ENCODE measurements at places on chromosomes 7 and 10.

DNA sequence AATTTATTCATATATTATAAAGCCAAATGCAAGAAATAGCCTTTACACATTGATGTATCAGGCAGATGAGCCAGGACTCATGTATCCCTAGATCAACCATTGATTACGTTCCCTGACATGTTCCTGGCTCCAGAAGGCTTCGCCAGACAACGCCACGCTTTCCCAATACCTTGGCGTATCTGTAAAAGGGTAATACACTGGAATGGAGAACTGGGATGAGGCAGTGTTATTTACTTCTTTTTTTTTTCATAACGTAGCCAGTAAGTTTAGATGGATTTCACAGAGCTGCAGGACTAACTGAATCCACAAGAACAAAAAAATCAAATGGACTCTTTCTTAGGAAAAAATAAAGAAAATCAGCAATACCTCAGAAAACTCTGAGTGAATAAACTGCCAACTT, 588.1 kb upstream of the SEMA3D start:
- no peak for DNase-seq

DNA sequence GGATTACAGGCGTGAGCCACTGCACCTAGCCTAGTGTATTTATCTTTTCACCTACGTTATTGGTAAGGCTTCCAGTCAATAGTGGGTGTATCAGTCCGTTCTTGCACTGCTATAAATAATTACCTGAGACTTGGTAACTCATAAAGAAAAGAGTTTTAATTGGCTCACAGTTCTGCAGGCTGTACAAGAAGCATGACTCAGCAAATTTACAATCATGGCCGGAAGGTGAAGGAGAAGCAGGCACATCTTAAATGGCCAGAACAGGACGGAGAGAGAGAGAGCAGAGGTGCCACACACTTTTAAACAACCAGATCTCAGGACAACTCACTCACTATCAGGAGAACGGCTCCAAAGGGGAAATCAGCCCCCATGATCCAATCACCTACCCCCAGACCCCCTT, 873.3 kb upstream of the AUTS2 start:
- no peak for DNase-seq

DNA sequence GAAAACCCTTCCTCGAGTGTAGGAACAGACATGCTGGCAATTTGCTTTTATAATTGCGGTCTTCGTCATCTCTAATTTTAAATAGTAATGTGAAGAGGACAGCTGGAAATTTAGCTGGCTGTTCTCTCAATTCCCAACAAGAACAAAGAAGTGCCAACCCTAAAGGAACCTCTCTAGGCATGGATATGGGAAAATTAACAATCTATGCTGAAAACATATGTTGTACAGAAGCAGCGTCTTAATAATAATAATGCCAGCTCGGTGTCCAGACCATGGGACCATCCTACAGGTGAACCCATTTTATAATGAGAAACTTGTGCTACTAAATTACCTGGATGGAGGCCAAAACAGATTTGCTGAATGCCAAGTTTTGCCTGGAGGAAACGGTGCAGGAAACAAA, 641.4 kb upstream of the MGMT start:
- no peak for DNase-seq

DNA sequence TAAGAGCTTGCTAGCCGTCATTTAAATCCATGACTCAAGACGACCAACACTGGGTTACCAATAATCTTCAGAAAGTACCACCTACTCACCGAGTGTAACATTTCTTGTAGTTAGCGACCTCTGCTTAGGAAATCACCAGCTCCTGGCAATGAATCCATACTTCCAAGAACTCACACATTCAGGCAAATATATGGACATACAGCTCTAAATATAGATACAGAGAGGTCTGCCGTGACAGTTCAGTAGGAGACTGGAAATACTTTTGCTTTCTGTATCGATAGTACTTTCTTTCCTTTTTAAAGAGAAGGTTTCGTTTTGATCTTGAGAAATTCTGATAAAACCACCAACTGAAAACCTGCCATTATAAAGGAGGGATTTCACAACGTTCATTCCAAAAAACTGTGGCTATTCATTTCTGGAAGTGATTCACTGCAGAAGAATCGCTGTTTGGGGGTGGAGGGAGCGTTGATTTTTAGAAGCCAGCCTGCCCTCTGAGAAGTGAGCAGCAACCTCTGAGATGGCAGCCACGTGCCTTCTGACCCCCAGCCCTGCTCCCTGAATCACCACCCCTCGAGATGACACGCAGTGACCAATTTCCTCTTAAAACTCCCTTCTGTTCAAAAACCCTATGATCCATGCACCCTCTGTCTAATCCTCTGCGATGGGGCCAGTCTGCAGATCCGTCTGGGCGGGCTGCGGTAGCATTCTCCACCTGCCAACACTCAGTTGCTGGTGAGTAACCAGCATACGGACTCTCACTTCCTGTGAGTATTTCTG, 179.0 kb upstream of the KLF14 start:
- DNase-seq: peak; percentile 52

DNA sequence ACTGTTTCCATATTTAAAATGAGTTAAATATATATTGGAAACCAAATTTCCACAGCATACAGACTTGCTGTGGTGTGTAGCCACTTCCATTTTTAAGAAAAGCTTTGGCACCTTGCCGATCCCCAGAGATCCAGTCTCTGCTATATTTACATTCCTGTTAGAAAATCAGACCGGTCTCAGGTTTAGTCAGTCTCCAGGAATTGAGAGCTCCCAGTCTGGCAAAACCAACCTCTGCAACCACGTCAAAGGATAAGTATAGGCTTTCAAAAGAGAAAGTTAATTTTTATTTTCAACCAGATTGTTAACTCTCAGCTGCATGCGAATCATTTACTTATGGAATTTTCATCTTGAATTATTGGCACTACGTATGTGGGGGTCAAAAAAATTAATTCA, 28.2 kb downstream of the PUS7 start:
- DNase-seq: no peak

GRCh38 chr7:39589323-39590111, 23.3 kb downstream of the YAE1 start:
- DNase-seq: no peak

DNA sequence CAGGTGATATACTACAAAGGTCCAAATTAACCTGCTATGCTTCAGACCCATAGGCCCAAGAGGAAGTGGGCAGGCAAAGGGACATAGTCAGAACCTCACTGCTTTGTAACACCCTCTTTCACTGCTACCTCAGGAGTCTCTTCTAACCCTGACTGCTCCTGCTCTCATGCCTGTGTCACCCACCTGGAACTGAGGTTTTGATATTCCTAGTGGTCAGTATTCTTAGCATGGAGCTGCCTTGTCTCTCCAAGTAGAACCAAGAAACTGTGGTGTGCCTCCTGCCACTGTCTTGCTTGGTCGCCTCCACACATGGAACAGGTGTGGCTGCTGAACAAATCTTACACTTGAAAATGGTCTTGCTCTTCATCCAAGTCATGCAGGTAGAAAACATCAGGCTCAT, 677.5 kb downstream of the XPNPEP1 start:
- DNase-seq: no peak

- DNase-seq: no peak
These were observed 48.6 kb downstream of the NCAPG2 start for GRCh38 chr7:158655931-158656441.

DNA sequence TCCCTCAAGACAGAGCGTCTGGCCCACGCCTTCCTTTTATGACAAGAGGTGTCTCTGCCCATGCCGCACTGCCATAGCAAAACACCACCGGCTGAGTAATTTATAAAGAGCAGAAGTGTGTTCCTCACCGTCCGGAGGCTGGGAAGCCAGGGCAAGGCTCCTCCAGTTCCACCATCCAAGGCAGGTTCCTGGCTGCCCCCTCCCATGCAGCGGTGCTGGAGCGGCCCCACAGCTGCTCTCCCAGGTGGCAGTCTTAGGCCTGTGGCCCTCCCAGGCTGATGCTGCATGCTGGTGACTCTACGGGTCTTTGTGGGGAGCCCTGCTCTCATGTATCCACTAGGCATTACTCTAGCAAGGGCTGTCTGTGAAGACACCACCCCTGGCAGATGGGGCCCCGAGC, 113.1 kb downstream of the TCERG1L start:
- no peak for DNase-seq

GRCh38 chr7:47034180-47034579, 547.7 kb downstream of the TNS3 start:
- no peak for DNase-seq

GRCh38 chr7:157488281-157488680, 151.5 kb downstream of the DNAJB6 start:
- DNase-seq: no peak

- no peak for DNase-seq
These were observed 68.4 kb upstream of the PALS2 start for GRCh38 chr7:24504836-24505235.

DNA sequence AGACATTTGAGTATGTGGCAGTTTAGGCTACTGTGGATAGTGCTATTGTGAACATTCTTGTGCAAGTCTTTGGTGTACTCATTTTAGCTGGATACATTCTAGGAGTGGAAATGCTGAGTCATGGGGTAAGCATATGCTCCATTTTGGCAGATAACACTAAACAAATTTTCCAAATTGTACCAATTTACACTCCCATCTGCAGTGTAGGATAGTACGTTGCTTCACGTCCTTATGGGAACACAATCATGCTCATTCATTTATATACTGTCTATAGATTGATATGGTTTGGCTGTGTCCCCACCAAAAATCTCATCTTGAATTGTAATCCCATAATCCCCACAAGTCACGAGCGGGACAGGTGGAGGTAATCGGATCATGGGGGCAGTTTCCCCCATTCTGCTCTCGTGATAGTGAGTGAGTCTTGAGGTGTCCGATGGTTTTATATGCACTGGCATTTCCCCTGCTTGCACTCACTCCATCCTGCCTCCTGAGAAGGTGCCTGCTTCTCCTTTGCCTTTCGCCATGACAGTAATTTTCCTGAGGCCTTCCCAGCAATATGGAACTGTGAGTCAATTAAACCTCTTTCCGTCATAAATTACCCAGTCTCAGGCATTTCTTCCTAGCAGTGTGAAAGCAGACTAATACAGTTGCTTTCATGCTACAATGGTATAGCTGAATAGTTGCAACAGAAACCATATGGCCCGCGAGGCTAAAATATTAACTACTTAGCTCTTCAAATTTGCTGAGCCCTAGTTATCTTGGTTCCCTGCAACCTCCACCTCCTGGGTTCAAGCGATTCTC, 25.6 kb downstream of the RNF216 start:
- DNase-seq: no peak

GRCh38 chr7:123749537-123749857, 694 bp upstream of the WASL start:
- DNase-seq: no peak

GRCh38 chr10:78471723-78472550, 438.3 kb downstream of the RPS24 start:
- no peak for DNase-seq

- DNase-seq: no peak
These were observed 90.1 kb downstream of the NPSR1 start for GRCh38 chr7:34747867-34748727.

- peak; percentile 12 for DNase-seq
These were observed 228.1 kb upstream of the PFKP start for GRCh38 chr10:2839081-2839725.

- no peak for DNase-seq
These were observed 213.7 kb downstream of the HTR7 start for GRCh38 chr10:90644165-90644564.

All from stimulated activated CD4-positive, alpha-beta T cell treated with anti-CD3 and anti-CD28 coated beads, Interleukin-1b, Interleukin-23, amount 100 ng/mL, for 1 hour (primary cell).